ENCODE measurements at places on chromosomes 5 and 9.

GRCh38 chr9:109880276-109881169 is 100.5 kb downstream of the PALM2AKAP2 start:
- DNase-seq: no peak

- no peak for DNase-seq
Observed at GRCh38 chr5:169250887-169251286, 50.1 kb downstream of the SLIT3 start.

DNA sequence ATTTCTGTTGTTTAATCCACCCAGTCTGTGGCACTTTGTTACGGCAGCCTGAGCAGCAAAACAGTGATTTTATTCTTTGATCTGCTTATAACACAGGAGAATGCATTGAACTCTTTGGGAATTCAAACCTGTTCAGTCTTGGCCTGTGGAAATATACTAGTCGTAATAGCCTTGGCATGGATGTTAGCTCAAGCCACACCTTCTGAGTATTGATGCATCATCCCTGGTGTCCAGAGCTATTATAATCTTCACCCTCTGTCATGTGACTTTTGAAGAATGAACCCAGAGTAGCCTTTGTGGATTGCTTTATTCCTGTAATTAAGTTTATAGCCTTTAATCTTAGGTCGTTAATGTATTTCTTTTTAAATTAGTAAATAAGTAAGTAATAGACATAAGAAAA is 50.8 kb upstream of the TEX48 start:
- DNase-seq: no peak

DNA sequence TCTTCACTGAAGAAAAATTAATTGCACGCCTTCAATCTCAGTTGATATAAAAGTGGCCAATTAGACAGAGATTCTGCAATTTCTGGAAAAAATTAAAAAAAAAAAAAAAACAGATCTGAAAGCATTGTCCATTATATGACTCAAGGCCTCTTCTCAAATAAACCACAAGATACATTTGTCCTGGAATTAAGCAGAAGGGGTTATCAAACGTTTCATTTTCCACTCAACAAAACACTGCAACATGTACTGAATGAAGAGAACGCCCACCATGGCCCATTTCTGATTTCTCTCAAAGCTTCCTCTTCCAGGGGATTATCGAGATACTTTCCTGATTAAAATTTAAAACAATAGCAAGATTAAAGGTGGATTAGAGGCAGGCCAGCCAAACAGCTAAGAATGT is 5.8 kb upstream of the PAPPA start:
- no peak for DNase-seq

GRCh38 chr5:95172659-95173058 is 112.2 kb downstream of the MCTP1 start:
- no peak for DNase-seq

GRCh38 chr9:98251551-98251950 is 3.9 kb downstream of the TBC1D2 start:
- no peak for DNase-seq

DNA sequence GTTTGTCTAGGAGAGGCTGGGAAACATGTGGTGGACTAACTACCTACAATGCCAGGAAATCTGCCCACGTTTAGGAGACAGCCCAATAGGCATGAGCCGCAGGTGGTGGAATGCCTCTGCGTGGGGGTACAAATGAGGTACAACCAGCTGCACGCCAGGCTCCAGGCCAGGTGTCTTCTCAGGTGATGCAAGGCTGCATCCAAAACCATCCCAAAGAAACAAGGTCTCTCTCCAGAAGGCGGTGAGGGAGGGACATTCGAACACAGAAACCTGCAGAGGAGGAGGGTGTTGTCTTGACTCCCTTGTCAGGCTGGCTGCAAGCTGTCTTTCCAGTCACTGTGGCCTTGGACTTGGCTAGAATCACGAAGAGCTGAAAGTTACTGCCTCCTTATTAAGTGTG is 11.6 kb downstream of the ANKH start:
- DNase-seq: no peak

DNA sequence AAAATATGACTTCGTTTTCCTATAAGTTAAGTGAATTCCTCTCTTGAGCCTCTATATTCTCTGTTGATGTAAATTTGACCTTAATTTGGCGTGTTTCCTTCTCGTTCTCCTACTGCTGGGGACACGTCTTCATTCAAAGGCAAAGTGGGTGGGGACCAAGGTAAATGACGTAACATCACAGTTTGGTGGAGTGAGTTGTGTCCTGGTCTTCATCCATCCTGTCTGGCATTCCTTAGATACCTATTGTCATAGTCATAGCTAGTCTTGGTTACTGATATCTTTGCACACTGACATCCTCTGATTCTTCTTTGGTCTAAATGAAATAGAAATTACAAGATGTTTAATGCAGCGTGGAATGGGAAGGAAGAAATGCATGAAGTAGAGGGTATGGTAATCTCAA is 108.5 kb downstream of the NNT start:
- DNase-seq: no peak

DNA sequence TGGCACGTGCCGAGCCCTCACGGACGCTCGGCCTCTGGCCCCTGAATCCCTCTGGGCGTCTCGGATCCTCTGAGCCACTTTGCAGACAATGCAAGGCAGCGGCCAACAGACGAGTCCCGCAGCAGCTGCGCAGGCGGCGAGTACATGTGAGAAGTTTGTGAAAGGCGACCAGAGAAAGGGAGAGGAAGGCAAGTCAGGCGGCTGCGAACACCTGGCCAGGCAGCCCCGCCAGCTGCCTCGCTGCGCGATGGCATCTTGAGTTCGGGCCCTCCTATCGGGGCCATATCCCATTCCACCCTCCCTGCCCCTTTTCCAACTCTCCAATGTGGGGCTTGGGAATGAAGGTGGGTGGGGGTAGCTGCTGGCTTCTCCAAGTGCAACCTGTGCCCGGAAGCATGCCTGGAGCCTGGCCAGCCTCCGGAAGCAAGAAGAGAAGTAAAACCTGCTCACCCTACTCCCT is 4.5 kb upstream of the POU4F3 start:
- no peak for DNase-seq

GRCh38 chr9:134634176-134634575 is 7.4 kb upstream of the COL5A1 start:
- DNase-seq: no peak

- DNase-seq: no peak
Observed at GRCh38 chr5:93665648-93666047, 75.8 kb downstream of the POU5F2 start.

- DNase-seq: no peak
Observed at GRCh38 chr5:17276445-17276844, 59.0 kb downstream of the BASP1 start.

GRCh38 chr5:136622747-136623146 is 257.4 kb upstream of the TRPC7 start:
- no peak for DNase-seq

DNA sequence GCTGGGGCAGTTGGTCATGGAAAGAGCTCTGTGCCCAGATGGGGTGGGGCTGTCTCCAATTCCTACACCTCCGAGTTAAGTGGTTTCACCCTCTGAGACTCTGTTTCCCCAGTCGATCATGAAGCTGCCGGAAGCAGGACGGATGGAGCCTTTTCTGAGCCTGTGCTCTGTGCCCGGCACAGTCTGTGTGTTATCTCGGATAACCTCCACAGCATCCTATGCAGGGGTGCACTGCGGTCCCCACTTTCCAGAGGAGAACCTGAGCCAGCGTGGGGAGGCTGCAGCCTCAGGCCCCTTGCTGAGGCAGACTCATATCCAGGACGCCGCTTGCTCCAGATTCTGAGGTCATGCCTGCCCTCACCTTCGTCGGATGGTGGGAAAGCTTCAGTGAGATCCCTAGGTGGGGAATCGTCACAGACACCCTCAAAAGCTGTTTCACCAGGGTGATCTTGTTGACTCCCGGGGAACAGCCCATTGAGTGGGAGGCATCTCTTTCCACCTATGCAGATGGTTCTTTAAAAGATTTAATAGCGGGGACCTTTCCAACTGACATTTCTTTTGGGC is 6.9 kb upstream of the COL5A1 start:
- no peak for DNase-seq

DNA sequence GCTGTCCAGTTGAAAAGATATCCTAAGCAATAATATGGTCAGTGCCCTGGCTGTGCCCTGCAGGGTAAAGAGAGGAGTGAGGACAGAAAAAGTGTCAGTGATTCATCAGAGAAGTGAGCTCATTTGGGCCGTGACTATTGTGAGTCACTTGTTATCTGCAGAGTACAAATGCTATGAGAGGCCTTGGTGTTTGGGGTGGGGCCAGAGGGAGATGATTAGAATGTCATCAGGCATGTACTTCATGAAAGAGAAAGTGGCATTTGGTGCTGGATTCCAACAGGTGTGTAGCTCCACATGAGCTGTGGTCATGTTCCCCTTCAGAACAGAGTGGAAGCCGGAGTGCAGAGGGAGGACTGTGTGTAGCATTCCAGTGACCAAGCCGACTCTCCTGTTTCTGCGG is 174.1 kb downstream of the KDM4C start:
- peak; percentile 11 for DNase-seq

- no peak for DNase-seq
Observed at GRCh38 chr9:121584421-121584820, 67.0 kb upstream of the DAB2IP start.

- no peak for DNase-seq
Observed at GRCh38 chr5:161378701-161379100, 167.8 kb downstream of the GABRB2 start.

DNA sequence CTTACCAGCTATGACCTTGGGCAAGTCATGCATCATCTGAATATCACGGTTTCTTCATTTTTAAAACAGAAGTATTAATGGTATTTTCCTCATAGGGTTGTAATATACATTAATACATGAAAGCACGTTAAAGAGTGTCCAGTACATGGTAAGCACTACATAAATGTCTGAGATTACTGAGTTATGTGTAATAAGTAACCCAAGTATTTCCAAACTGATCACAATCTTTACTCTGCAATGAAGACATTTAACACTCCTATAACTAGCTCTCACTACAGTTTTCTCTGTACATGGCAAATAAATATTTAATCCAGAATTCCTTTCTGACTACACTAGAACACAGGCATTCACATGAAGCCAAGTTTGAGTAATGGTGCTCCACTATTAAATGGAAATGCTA is 4.0 kb downstream of the GLDC start:
- DNase-seq: no peak

DNA sequence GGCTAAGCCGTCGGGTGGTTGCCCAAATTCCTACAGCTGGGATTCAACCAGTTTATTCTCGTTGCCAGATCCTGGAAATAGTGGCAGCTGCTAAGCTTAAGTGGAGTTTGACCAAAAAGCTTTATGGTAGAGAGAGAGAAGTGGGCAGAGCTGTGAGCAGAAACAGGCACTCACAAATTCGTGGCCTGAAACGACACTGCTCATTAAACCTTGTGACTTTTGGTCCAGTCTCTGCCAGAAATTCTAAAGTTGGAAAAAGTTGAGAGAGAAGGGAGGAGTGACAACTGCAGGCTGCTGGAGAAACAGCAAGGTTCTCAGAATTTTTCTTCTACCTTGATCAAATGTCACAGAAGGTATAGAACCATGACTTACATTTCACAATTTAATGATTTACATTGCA is 131.5 kb downstream of the MTX3 start:
- no peak for DNase-seq

DNA sequence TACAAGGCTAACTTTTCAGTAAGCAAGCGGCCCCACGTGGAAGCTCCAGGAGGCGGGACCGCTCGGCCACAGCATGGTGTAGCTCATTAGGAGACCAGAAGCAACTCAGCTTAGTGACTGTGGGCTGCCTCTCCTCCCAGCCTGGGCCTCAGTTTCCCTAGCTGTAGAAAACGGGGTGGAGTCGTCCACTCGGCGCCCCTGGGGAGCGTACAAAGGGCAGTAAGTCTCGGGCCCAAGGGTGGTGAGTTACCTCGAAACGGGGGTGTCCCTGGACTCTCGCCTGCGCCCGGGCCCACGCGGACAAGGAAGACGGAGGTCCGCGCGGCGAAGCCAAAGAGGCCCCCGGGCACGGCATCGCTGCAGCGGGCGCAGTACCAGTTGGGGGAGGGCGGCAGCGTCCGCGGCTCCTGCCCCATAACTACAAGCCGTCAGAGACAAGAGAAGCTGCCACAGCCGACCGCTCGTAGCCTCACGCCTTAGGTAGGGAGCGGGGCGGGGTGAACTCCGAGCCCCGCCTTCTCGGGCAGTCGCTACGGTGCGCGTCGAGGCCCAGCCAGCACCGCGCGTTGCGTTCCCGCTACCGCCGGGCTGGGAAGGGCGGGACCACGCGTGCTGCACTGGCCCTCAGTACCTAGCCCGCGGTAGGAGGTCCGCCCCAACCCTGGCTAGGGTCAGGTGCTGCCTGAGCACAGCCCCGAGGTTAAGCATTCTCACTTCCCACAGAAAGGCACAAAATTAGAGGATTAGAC is at the start of gene GEMIN5:
Gene GEMIN5 (minus strand): TSS at position 494 of the 749 bp plus-strand sequence. CDS start 78 bp downstream, at position 416.
- DNase-seq: peak; percentile 70

DNA sequence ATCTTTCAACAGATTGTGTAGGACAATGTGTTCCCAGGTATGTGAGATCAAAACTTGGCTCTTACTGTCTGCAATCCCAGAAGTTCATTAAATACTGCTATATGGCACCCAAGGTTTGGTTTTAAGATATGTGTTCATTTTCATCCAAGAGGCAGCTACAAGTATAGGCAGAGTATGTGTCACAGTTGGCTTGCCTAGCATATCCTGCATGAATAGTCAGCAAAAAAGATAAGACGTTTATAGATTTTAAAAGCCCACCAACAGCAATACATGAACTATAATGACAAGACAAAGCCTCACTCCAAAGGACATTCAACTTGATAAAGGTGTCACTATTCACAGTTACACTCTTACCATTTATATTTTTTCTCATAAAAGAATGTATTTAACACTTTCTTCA is 99.1 kb downstream of the BNC2 start:
- no peak for DNase-seq

DNA sequence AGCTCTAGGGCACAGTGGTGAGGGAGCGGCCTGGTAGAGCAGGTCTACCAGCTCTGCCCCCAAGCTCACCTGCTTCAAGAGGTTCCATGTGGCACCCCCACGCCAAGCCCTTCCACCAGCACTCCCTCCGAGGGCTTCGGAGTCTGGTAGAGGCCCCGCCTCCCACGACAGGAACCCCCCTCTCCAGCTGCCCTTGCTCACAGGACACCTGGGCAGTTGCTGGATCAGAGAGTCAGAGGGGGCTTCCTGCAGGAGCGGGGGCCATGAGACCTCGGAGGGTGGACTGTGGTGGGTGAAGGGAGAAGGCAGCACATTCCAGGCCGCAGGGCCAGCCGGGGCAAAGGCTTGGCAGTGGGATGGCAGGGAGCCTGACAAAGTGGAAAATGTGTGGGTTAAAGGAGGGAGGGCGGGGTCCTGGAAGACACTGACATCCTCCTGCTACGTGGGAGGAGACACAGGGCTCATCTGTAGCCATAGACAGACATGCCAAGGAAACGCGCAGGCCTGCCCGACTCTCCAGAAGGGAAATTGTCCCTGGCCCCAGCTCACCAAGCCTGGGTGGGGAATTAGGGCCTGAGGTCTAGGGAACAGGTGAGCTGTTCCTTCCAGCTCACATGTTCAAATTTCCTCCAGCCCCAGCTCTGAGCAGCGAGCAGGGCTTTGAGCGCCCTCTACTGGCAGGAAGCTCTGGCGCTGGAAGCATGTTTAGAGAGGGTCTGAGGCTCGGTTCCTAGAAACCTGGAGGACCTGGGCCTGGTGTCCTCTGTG is 74.2 kb downstream of the NTNG2 start:
- peak; percentile 67 for DNase-seq

GRCh38 chr5:83035373-83036100 is 41.7 kb downstream of the TMEM167A start:
- DNase-seq: no peak
